ENCODE measurements at places on chromosomes 5 and 9. TPM values are rescaled to one million over a fixed set of nuclear protein-coding genes. Genes with fewer than 3 reads are reported as not detected.

DNA sequence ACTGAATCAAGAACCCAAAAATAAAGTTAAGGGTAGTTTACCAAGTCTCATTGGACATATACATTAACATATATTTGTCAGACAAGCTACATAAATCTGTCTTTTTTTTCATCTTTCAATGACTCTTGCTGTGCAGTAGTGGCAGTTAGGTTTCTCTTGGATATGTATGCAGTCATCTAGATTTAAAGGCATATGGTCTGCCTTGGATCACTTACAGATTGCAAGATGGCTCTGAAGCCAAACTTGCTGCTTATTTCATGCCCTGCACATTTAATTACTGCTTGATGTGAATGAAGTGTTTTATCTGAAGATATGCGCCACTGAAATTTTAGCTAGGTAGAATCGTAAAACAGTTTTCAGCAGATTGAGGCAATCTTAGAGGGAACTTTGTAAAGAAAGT lies 18.6 kb upstream of the MAN2A1 start:
- no peak for DNase-seq

DNA sequence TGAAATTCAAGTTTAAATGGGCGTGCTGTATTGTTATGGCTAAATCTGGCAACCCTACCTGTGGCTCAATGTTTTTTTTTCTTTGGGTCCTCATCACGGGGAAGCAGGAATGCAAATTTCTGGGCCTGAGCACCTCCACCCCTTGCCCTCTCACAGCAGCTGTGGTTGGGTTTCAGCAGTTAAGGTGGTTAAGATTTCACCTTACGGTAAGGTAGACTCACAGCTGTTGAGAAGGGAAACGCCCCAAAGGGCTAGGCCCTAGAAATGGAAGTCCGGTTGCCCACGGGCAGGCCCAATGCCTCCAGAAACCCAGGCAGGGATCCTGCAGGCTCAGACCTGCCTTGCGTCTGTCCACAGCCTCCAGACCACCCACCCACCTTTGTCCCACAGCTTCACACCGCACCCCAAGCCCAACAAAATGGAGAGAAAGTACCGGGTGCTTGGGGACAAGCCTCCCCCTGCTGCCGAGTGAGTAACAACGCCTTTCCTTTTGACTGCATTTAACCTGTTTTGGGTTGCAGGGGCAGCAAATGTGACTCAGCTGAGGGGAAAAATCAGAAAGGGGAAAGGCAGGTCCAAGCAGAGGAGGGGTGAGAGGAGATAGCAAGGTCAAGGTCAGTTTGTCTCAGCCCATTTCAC lies 48.1 kb upstream of the TDRD7 start:
- DNase-seq, result no peak

DNA sequence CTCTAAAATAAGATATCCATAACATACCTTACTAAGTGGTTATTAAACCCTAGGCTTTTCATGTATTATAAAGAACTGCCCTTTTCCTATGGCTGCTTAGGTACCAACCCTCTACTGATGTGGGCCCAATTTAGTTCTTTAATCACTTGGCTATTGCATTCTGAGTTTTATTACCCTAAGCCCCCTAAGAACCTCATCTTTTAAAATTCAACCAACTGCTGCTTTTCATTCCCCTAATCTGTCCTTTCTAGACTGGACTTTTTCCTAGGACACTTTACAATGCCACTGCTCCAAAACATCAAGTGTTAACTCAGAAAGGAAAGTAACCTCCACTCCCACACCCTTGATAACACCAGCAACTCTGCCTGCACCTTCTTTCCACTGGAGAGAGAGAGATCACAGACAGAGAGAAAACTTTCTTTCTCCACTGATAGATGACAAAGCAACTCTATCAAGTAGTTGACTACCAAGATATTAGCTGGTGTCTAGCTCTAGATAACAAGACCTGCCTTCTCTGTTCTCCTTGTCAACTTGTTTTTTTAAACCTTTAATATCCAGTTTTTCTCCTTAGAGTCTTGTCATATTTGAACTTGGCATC lies 27.3 kb downstream of the ELL2 start:
- DNase-seq, result no peak

- no peak for DNase-seq
These were observed 28.7 kb upstream of the MYOT start for GRCh38 chr5:137838976-137839375.

Gene SYK
- 1.4 TPM for total RNA-seq

Gene CEP120
- 26.0 TPM for total RNA-seq

Measured in neural crest cell (in vitro differentiated cells).